ENCODE measurements at places on chromosomes 3 and 15.

DNA sequence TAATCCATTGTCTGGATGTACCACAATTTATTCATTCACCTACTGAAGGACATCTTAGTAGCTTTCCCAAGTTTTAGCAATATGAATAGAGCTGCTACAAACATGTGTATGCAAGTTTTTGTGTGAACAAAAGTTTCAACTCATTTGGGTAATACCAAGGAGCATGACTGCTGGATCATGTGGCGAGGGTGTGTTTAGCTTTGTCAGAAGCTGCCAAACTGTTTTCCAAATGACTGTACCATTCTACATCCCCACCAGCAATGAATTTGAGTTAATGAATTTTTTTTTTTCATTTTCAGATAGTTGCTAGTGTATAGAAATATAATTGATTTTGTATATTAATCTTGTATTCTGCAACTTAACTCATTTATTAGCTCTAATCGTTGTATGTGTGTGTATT lies 20.0 kb upstream of the ELP6 start:
- no peak for DNase-seq

DNA sequence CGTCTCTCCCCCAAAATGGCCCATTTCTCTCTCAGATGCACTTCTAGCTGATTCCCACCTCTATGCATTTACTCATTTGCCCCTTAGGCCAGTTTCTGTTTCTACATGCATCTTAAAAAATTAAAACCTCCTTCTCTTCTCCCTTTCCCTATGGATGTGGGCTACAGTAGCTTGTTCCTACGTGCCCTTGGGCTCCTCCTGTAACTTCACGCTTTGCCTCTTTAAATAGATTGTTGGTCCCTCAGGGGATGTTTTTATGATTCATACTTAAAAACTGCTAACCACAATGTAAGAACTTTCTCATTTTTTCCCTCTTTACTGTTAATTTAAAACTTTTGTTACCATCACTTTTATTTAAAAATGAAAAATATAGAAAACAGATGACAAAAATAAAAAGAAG lies 185.6 kb upstream of the MRPL3 start:
- no peak for DNase-seq

GRCh38 chr3:82954486-82954885 lies 1193.0 kb upstream of the GBE1 start:
- no peak for DNase-seq

DNA sequence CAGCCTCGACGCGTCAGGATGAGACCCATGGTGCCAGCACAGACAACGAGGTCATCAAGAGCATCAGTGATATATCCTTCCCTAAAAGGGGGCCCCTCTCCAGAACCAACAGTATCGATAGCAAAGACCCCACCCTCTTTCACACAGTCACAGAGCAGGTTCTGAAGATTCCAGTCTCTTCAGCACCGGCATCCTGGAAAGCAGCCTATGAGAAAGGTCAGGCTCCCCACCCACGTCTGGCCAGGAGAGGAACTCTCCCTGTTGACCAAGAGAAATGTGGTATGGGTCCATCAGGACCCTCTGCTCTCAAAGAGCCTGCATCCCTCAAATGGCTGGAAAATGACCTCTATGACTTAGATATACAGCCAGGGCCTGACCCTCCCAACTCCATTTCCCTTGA lies 11.6 kb downstream of the ANKRD34C start:
- DNase-seq, result no peak

DNA sequence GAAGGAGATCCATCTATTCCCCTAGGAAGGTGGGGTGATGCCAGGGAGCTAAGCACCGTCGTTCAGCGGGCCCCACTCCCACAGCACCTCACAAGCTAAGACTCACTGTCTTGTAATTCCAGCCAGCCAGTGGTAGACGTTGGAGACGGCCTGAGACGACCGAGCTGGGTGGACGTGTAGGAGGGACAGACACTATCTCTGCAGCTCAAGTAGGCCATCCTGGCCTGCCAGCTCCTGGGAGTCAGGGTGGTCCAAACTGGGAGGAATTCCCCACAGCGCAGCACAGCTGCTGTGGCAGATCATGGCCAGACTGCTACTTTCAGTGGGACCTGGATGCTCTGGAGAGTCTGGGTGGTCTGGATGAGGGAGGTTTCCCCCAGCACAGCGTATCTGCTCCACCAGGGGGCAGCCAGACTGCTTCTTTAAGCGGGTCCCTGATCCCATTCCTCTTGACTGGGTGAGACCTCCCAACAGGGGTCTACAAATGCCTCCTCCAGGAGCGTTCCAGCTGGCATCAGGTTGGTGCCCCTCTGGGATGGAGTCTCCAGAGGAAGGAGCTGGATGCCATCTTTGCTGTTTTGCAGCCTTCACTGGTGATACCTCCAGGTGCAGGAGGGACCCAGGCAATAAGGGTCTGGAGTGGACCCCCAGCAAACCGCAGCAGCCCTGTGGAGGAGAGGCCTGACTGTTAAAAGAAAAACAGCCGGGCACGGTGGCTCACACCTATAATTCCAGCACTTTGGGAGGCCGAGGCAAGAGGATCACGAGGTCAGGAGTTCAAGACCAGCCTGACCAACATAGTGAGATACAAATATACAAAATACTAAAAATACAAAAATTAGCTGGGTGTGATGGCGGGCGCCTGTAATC lies 27.6 kb downstream of the GNB5 start:
- DNase-seq, result no peak

- DNase-seq, result no peak
These were observed 877.1 kb downstream of the PDCD6IP start for GRCh38 chr3:34675383-34676120.

DNA sequence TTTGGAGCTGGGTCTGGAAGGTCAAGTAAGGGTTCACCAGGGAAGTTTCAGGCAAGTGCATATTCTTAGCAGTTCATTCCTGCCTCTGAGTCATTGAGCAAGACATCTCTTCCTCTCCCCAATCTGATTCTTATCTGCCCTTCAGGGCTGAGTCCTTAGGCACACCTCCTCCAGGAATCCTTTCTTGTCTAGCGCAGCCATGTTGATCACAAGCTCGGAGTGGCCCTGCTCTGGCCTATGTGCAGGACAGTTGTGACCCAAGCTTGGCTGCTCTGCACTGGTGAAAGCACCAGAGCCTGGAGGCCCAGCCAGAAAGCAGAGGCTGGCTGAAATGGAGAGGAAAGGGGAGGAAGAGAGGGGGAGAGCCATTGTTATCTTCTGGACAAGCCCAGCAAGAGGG lies 30.9 kb upstream of the MRPS22 start:
- DNase-seq, result no peak

DNA sequence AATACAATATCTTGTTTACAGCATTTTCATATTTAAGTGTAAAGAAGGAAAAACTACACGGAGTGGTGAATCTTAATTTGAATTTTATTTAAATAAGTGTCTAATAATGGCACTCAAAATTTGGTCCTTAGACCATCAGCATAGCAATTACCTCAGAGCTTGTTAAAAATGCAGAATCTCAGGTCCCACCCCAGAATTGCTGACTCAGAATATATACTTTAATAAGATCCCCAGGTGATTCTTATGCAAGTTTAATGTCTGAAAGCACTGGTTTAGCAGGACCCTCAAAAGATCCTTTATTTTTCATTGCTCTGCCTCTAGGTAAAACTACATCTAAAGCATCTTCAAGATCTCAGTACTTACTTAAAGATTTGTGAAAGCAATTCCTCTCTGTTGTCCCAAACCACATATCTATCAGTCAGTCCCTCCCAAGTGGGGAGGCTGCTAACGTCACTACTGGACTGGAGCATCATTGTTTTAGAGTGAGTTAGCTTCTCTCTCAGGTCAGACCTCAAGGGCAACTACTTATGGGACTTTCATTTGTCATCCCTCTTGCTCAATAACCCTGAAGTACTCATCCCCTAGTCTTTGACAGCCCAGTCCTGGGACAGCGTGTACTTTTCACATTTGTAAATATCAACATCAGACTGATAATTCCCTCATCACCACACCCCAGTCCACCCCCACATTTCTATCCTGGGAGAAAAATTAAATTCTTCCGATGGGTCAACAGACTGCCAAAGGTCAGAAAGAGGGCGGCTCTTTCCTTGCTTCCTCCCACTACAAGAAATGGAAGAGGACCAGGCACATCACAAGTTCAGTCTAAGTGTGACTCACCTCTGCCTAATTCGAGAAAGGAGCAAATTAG lies 76.7 kb downstream of the CBLB start:
- DNase-seq, result no peak

GRCh38 chr3:78863306-78864203 lies 904.2 kb downstream of the ROBO1 start:
- no peak for DNase-seq

GRCh38 chr3:56799251-56799882 lies 2.4 kb downstream of the ARHGEF3 start:
- DNase-seq, result no peak

- no peak for DNase-seq
These were observed 61.2 kb downstream of the ARHGEF26 start for GRCh38 chr3:154182322-154182922.

- no peak for DNase-seq
These were observed 50.2 kb downstream of the ATP11B start for GRCh38 chr3:182843478-182843877.

GRCh38 chr15:70241561-70242320 lies 144.0 kb upstream of the TLE3 start:
- no peak for DNase-seq

GRCh38 chr3:113439606-113440005 lies 1.7 kb downstream of the CFAP44 start:
- DNase-seq, result no peak

GRCh38 chr3:25589104-25589782 lies 75.5 kb downstream of the TOP2B start:
- no peak for DNase-seq

DNA sequence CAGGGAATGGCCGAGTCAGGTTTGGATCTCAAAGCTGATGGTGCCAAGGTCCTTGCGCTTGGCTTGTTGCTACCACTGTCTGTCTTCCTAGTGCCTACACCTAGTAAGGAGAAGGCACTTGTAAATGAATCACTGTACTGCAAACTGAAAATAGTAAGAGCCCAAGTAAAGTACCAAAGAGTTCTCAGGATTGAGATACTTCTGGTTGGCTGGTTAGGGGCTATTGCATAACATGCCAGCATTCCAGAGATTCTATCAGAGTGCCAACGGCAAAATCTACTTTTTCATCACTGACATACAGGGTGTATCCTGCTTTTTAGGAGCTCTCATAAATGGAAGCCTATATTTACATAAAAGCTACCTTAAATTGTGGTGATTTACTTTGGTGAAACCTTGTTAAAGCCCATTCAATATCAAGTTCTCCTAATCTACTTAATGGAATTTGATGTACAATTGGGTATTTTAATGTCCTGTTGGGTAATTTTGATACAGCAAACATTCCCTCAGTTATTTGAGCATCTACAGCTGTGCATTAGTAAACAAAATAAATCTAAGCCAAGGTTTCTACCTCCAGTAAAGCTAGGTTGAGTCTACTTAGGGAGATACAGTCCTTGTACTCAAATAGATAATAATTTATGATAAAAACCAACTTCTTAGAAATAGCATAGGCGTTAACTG lies 30.7 kb upstream of the CHD2 start:
- no peak for DNase-seq

- DNase-seq, result no peak
These were observed 62.5 kb upstream of the SKOR1 start for GRCh38 chr15:67762610-67763368.

DNA sequence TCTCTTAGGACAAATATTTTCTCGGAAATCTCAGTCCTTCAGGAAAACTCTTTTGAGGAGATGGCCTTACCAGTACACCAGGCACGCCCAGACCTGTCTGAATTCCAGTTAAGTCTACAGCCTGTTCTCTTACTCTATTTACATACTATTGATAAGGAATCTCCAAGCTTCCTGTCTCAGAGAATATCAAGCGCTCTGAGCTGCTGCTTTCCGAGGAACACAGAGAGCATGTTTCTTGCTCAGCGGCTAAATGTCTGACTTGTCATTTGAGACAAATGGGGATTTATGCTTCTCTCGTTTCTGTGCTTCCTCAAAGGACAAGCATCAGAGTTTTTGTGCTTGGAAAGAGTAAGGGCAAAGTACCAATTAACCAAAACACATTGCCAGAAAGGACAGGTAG lies 112.4 kb upstream of the CCDC54 start:
- no peak for DNase-seq

GRCh38 chr15:47461652-47462141 lies 255.6 kb upstream of the SEMA6D start:
- DNase-seq, result no peak

DNA sequence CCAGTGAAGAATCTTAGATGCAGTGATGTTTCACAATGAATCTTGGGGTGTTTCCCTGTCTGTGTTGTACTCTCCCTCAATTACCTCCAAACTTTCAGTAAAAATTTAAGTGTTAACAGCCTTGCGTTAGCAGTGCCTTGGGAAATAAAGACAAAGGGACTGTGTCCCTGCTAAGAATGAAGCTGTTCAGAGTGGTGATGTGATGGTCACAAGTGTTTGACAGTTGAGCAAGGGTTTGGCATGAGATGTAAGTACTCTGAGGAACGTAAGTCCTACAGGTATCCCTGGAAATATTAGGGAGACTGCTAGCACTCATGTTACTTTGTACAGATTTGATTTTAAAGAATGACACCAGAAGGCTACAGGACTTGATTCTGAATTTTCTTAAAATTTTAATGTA lies 304.3 kb upstream of the DPH6 start:
- no peak for DNase-seq

DNA sequence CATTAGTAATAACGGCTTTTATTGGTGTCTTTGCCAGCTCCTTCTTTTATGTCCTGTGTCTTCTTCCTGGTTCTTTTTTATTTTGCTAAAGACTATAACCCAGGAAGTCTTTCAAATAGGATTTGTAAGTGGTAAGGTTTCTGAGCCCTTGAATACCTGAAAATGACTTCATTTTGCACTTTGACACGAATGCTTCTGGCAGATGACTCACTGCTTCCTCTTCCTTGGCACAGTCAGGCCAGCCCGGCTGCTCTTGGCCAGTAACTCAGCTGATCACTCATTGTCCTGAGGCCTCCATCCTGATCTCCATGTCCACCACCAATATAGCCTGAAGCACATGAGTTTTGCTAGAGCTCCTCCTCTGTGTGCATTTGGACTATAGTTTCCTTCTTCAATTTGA lies 48.7 kb upstream of the NR2E3 start:
- no peak for DNase-seq

DNA sequence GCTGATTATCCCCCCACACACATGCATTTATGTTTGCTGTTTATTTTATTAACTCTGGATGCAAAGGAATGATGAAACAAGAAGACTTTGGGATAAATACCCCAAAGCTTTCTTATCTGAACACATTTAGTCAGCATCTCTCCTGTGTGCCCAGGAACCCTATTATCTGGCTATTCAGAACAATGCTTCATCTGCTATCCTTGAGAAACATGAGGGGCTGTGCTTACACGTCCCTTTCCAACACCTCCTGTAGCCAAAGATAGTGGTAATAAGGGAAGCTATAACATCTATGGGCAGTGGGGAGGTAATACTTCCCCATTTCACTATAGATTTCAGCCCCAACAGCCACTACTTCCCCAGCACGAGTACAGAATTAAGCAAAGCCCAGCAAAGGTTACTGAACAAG lies 94.7 kb downstream of the SSR3 start:
- no peak for DNase-seq
